ENCODE measurements at places on chromosomes 6 and 20.

DNA sequence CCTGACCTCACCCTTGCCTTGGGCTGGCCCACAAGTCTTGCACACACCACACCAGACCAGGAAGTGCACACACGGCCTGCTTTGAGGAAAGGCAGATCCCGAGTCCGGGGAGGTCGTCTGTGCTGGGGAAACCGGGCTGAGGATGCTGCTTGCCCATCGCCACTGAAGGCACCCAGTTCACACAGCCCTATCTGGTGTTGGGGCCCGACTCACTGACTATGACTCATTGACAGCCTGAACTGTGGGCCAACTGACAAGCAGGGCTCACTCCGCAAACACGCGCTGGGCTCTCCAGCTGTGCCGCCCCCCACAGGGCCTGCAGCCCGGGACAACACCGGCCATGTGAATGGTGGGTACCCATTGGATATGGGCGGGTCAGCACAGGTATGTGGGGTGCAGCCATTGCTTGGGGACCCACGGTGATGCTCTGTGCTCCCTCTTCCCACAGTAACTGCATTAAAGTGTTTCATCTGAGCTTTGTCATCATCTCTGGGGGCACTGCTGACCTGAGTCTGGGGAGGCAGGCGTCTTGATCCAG, 1.6 kb downstream of the SAMD10 start:
- no peak for DNase-seq

GRCh38 chr20:24504331-24505285, 35.2 kb downstream of the SYNDIG1 start:
- DNase-seq: no peak

DNA sequence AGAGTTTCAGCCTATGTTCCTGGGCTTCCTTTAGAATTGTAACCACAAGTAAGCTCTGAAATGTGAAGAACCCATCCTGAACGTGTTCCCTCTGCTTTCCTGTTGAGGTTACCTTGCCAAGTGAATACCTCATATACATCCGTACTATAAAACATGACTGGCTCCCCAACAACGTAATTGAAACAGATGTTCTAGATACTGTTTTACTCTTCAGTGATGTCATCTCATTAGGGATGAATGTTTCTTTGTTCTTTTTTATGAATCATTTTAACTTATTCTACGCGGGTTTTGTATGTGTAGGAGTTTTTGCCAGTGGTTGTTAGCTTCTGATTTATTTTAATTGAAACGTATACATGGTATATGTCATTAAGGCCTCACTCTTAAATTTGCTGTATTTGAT, 166.8 kb downstream of the SAMD5 start:
- DNase-seq: no peak

DNA sequence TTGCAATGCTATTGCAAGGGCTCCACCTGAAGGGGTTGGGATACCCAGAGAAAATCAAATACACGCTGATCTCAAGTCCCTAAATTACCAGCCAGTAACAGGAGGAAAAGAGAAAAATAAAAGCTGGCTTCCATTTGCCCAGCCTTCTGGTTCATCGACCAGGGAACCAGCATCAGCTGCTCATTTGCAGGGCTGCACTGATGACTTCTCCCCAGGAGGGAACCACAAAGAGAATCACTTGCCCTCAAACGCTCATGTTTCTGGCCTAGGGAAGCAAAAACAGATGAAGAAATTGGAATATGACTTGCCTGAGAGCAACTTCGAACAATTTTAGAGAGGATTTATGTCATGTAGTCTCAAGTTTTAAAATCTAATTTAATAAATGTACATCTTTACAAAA, 119.7 kb downstream of the SH3BGRL2 start:
- no peak for DNase-seq

- DNase-seq: no peak
Observed at GRCh38 chr6:128738112-128738511, 144.8 kb upstream of the LAMA2 start.

- no peak for DNase-seq
Observed at GRCh38 chr6:26206868-26207801, 119.9 kb downstream of the HFE start.

- no peak for DNase-seq
Observed at GRCh38 chr20:61839912-61840778, 225.5 kb downstream of the TAF4 start.

DNA sequence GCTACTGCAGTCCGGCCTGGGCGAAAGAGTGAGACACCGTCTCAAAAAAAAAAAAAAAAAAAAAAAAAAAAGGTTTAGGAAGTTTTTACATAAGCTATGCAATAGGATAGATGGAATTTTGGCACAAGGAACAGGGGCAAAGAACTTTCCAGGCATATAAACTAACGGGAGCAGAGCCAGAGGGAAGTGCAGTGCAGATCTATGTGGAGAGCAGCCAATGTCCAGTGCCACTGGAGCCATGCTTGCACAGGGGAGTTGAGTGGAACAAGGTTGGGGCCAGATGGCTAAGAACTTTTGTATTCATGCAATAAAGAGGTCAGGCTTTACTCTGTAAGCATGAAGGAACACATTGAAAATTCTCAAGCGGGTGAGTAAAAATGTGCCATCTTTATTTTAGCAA, 10.8 kb downstream of the SLC17A2 start:
- DNase-seq: no peak

DNA sequence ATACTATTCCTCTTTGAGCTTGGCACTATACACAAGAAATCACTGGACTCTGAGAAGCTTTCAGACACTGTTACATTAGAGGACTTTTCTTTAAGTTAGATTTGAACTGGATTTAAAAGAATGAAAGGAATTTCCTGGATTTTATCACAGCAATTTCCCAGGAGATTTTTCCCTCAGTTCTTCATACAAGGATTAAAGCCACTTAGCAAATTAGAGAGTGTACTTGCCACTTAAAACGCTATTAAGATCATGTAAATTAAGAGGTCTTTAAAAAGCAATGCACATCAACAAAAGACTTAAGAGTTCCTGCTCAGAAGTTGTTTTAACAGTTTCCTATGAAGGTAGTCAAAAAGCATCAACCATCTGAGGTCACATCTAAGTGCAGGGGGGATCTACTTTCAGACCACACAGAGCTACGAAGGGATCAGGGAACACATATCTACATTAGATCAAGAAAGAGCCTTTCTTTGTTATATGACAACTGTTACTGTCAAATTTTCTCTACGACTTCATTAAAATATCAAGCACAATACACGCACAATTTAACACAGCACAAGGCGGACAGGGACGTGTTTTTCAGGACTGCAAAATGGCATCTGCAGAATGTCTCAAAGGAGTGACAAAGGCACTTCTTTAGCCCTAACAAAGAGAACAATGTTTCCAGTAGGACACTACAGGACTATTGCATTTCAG, 65.8 kb downstream of the EPB41L2 start:
- no peak for DNase-seq

- peak; percentile 7 for DNase-seq
Observed at GRCh38 chr6:2245877-2246863, 765 bp upstream of the GMDS start.

DNA sequence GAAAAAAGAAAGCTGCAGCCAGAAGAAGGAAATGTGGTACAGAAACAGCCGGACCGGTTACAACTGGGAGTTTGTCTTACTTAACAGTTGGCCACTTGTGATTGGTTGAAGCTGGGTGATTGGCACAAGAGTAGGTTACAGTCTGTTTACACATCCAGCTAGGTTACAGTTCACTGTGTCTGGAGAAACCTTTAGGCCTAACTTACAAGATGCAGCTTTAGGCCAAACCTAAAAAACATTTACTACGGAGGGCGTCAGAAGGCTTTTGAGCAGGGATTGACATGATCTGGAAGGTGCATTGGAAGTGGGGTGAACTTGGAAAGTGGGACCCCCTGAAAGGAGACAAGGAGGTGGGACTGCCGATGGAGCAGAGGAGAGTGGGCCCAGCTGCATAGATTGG, 122.3 kb downstream of the BANF2 start:
- no peak for DNase-seq

GRCh38 chr20:53824779-53825178, 231.1 kb upstream of the ZNF217 start:
- no peak for DNase-seq

DNA sequence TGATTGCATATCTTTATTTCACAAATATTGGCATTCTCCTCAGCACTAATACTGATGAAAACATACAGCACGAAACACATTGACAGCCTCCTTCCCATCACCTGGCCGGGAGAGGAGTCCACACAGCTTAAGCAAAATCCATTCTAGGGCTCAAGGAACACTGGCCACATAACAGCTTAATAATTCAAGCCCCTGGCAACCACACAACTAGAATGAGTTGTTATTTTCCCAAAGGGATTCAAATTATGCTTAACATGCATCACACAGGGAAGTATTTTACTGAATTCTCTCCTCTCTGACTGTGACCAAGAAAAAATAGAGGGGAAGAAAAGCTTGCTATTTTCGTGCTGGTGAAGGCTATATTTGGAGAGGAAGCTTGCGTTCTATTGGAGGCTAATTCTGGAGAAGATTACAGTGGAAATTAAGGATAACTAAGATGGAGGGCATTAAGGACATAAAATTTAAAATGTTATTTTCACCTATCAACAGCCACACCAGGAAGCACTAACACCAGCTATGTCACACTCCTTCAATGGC, 198.5 kb downstream of the ADGRG6 start:
- DNase-seq: no peak

- no peak for DNase-seq
Observed at GRCh38 chr20:19964289-19965265, 52.6 kb upstream of the NAA20 start.

- no peak for DNase-seq
Observed at GRCh38 chr20:50848341-50848808, 53.5 kb downstream of the BCAS4 start.

DNA sequence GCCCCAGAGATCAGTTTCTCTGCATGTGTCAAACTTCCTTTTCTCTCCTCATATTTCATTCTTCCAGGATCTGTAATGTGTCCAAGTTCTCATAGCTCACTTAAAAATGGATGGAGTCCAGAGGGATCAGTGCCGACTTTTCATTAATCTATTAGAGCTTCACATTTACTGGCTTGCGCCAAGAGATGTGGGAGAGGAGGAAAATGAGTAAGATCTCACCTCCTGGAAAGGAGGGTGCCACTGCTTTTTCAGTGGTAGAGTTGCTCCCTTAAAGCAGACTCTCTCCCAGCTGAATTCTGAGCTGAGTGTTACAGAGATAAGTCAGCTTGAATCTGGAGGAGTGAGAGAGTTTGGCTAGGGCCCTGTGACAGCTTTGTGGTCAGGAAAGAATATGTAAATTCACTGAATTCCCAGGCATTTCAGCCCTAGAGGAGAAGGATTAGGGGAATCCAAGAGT, 175.9 kb downstream of the SOX4 start:
- no peak for DNase-seq

DNA sequence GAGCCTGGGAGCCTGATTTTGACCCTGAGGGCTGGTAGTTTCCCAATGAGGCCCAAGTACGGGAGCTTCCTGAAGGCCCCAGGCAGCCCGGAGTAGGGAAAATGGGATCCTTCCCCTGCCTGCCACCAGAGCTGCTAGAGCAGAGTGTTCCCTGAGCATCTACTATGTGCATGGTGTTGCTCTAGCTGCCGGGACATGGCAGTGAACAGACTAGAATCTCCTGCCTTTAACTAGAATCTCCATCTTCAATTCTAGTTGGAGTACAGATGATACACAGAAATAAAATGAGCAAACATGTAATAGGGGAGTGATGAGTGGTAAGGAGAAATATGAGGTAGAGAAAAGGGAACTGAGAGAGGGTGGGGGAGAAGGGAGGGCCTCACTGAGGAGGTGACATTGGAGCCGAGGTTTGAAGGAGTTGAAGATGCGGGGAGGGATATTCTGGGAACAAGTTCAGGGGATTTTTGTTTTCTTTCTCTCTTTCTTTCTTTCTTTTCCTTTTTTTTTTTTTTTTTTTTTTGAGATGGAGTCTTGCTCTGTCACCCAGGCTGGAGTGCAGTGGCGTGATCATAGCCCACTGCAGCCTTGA, 18.5 kb downstream of the VSTM2L start:
- no peak for DNase-seq

DNA sequence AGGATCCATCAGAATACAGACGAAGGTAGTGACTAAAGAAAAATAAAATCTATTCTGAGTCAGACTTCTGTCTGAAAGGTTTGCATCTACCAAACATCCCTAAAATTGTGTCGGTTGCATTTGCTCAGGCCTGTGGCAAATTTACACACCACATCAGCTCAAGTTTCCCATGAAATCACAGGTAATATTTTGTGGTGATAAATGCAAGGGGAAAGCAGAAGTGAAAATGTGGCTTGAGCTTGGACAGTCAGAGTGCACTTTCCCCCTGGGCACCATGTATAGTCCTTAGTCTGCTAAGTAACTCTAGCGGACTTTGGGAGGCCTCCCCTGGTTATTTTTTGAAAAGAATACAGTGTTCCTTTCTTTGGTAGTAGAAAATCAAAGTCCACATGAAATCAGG, 159.1 kb downstream of the PKHD1 start:
- no peak for DNase-seq

DNA sequence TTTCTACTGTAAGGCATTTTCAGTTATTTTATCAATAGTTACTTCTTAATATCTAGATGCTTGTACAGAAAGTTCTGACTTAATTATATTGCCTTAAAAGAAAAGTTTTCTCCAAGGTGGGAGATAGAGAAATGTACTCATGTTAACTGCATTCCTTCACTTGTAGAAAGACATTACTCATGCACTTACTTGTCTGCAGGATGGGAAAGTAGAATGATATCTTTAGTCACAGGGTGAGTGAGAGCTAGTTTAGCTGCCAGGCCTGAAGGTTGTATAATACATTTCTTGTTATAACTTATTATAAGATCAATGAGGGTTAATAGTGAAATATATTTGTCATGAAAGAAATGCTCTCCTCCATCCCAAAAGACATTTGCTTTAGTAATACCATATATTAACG, 92.1 kb downstream of the CRYBG1 start:
- DNase-seq: no peak

- no peak for DNase-seq
Observed at GRCh38 chr6:150230832-150231524, 88.1 kb downstream of the PPP1R14C start.

DNA sequence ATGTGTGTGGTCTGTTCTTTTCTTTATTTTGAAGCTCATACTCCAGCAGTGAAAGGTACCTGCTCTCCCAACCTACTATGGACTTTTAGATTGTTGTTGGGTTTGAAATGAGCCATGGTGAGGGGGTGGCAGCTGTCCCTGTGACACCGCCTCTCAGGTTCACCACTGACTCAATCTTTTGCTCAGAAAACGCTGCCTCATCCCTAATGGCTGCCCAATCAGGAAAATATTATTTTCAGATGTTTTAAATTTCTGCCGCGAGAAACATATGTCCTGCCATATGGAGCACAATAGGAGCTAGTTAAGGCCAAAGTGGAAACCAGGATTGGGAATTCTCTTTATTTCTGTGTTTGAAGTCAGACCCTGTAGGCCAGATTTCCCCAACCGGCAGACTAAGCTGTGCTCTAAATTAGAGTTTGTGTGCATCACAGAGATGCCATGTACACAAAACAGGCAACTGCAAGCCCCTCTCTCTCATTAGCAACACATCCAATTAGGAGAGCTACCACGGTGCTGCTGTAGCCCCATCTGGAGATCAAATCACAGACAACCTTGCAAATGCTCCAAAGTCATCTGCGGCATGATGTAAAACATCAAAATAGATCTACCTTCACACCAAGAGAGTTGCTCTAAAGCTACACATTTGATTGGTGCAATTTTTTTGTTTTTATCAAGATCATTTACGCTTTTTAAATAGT, 144.1 kb upstream of the BACH2 start:
- no peak for DNase-seq

- DNase-seq: no peak
Observed at GRCh38 chr20:59966428-59966827, 8.2 kb downstream of the CDH26 start.
